HFFc6 (cell line): ENCODE measurements at places on chromosomes 16 and 17. TPM values are rescaled to one million over a fixed set of nuclear protein-coding genes. Genes with fewer than 3 reads are reported as not detected.

SPN gene
- total RNA-seq: 0.06 and 0.13 TPM in 2 replicates

GRCh38 chr17:50311112-50311460 lies 34.8 kb upstream of the XYLT2 start:
- DNase-seq: no peak
- peaks cover 28% of the 10 kb centered on the region for H3K27me3 ChIP-seq
- no peaks in the 10 kb centered on the region; the same call in 1 of the 2 replicates for H3K36me3 ChIP-seq
- H3K4me1 ChIP-seq: peaks cover 38% of the 10 kb centered on the region
- H3K27ac ChIP-seq: no peak overlapping the region

- H3K4me3 ChIP-seq: no peak overlapping the region
- no peak for DNase-seq
- H3K36me3 ChIP-seq: no peaks in the 10 kb centered on the region
- no peaks in the 10 kb centered on the region for H3K27me3 ChIP-seq
- H3K4me1 ChIP-seq: peaks cover 29% of the 10 kb centered on the region
Observed at GRCh38 chr16:65287307-65287706, 165.4 kb upstream of the CDH11 start.

GRCh38 chr16:48608871-48609651 lies 919 bp downstream of the N4BP1 start:
- peak overlapping the region; percentile 92 for H3K4me3 ChIP-seq
- H3K27me3 ChIP-seq: no peaks in the 10 kb centered on the region
- H3K36me3 ChIP-seq: peaks cover 11% of the 10 kb centered on the region
- peaks cover 32% of the 10 kb centered on the region for H3K4me1 ChIP-seq

GNG13 gene
- total RNA-seq: not detected in 3 replicates

MT1B gene
- not detected in 3 replicates for total RNA-seq

- no peaks in the 10 kb centered on the region for H3K27me3 ChIP-seq
- H3K36me3 ChIP-seq: no peaks in the 10 kb centered on the region
- H3K4me3 ChIP-seq: no peak within 1 kb of the TSS
- DNase-seq: no peak
- H3K4me1 ChIP-seq: peaks cover 44% of the 10 kb centered on the region
Observed at GRCh38 chr17:35537601-35538141, at the start of gene SLFN12L. TSS of gene SLFN12L (minus strand) at chr17:35537678. CDS start at chr17:35522364, 15,314 bp downstream.

TXNDC11 gene
- 47.7 to 51.5 TPM (median 49.0 TPM) in 3 replicates for total RNA-seq
